Activated CD8-positive, alpha-beta memory T cell treated with anti-CD3 and anti-CD28 coated beads, Interleukin-2, amount 50 U/mL, for 4 hours (primary cell): ENCODE measurements at places on chromosomes 13 and 19.

- DNase-seq = no peak
These were observed 5.8 kb downstream of the PPP1R37 start for GRCh38 chr19:45098521-45099466.

GRCh38 chr13:98846986-98847385 lies 94.5 kb upstream of the SLC15A1 start:
- DNase-seq = no peak

DNA sequence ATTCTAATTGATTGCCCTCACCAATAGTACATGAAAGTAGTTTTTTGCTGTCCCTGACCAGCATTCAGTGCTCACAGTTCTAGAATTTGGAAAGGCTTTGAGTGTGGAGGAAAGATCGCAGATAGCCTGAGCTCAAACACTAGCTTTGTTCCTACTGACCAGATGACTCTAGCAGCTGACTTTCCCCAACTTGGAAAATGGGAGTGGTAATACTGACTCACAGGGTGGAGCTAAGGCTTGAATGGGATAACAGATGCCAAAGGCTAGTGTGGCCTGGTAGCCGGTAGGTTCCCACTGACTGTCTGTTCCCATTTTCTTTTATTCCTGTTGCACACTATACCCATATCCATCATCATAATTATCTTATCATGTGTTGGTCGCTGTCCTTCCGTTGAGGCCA lies 3.7 kb downstream of the ZSCAN22 start:
- DNase-seq = no peak

DNA sequence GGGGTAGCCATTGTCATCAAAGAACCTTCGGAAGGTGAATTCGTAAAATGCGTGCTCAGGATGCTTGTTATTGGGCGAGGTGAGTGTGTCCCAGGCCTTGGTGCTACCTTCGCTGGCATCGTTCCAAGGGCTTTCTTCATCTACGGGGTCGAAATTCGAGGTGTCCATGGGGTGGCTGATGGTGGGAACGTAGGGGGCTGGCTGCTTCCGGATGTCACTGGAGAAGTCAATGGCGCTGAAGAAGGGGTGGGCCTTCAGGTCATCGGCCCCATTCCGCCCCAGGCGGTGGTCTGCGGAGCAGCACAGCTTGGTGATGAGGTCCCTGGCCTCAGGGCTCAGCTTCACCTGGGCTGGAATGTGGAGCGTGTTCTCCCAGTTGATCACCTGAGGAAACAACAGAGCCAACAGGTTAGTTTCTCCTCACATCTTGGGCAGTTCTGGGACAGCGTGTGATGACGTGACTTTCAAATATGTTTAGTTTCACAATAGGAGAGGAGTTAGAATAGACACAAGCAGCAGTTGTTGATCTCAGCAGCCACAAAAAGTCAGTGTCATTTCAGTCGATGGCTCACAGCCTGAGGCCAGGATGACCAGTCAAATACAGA lies 72.5 kb upstream of the XPO4 start:
- no peak for DNase-seq

DNA sequence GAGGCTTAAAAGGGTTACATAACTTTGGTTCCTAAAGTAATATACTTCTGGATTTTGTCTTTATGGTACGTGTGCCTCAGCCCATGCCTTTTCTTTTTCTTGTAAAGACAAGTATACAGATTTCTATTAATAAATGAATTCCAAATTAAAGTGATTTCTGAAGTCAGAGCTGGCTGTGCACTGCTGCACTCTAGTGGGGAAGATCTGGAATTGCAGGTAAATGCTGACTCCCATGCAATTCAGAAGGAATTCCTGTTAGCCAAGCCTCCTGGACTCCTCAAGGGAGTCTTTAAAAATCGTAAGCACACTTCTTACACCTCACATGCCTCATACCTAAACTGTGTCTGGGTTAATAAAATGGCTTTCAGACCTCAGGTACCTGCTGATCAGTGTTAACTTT lies 118.4 kb upstream of the SLC7A1 start:
- DNase-seq = no peak

- DNase-seq = no peak
These were observed 1.2 kb upstream of the EEF2 start for GRCh38 chr19:3986260-3987041.

GRCh38 chr13:100336795-100337516 lies 248.1 kb downstream of the PCCA start:
- DNase-seq = no peak

GRCh38 chr19:42433503-42434260 lies 6.5 kb upstream of the LIPE start:
- DNase-seq = peak; percentile 66

- no peak for DNase-seq
These were observed 76.8 kb downstream of the FREM2 start for GRCh38 chr13:38763446-38764381.
